AG08396 (cell line): ENCODE measurements at places on chromosomes 16 and 17.
A peak's percentile ranks its signal among the peaks of the same experiment; 100 is the strongest.

DNA sequence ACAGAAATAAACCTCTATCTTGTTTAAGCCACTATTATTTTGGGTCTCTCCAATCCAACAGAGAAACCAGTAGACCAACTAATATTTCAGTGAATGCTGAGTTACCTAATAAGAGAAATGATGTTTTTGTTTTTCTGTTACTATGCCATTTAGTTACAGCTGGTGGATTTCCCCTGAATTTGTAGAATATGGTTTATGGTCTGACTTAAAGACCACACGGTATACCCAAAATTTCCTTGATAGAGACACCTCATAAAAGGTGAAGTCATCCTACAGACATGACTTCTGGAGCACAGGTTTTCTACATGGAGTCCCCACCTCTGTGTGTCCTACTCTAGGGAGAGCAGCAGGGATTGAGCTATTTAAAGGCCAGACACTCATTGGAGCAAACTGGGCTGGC is 13.3 kb downstream of the PIK3R5 start:
- no peak for DNase-seq

DNA sequence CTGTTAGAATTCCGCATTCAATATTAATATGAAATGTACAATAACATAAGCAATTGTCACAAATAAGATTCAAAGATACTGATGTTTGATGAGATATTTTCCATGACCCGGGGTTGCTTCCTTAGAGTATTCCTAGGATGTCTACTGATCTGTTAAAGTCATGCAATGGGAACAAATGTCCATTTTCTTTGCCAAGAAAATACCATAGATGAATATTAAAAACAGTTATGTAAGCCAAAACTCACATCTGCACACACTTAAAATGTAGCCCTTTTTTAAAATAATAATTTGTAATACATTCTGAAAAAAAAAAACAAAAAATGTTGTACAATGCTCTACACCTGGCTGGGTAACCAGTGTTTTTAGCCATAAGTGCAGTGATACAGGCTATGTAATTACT is 259.4 kb upstream of the AXIN2 start:
- DNase-seq = no peak

- DNase-seq = no peak
These were observed 36.0 kb upstream of the SLC39A11 start for GRCh38 chr17:73128496-73128895.

DNA sequence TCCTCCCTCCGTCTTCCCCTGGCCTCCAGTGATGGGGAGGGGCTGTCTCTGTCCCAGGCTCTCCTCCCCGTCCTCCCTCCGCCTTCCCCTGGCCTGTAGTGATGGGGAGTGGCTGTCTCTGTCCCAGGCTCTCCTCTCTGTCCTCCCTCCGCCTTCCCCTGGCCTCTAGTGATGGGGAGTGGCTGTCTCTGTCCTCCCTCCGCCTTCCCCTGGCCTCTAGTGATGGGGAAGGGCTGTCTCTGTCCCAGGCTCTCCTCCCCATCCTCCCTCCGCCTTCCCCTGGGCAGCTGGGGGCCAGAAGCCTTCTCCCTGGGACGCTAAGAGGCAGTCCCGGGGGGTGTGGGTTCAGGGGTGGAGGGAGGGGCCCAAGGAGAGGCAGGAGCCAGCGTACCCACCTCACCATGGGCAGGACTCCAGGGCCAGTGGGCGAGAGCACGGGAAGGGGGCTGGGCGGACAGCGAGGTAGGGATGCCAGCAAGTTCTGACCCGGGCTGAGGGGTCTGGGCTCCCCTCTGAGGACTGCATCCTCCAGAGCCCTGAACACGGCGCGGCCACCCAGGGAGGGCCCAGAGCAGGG is 14.8 kb downstream of the UTS2R start:
- no peak for DNase-seq

- DNase-seq = peak; percentile 79
These were observed 22.5 kb upstream of the ENPP7 start for GRCh38 chr17:79707931-79708891.

DNA sequence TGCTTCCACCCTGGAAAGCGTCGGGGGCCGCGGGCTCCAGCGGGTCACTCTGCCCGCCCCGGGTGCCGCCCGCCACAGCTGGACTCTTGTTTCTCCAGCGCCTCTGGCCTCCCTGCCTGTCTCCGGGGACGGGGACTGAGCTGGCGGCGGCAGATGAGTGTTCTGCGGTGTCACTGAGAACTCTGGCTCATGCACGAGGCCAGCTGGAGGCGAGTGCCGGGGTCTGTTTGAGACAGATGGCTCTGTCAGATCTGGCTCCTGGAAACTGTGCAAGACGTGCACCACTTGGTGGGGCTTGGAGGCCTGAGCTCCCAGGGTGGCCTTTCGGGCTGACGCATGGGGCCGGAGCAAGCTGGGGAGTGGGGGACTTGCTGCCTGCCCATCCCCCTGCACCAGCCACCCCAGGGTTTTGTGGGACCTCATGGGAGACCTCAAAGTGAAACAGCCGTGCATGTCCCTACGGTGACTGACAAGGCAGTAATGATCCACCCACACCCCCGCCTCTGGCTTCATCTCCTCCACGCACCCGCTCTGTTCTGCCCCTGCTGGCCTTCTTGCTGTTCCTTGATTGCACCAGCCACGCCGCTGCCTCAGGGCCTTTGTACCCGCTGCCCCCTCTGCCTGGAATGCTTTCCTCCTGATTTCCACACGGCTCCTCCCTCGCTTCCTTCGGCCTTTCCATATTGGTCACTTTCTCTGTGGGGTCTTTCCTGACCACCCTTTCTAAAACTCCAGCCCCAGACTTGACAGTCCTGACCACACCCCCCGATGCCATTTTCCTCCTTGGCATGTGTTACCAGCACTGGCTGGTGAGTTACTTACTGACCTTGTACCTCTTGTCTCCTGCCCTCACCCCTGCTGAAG is 174.9 kb upstream of the CIBAR2 start:
- DNase-seq = peak; percentile 70

DNA sequence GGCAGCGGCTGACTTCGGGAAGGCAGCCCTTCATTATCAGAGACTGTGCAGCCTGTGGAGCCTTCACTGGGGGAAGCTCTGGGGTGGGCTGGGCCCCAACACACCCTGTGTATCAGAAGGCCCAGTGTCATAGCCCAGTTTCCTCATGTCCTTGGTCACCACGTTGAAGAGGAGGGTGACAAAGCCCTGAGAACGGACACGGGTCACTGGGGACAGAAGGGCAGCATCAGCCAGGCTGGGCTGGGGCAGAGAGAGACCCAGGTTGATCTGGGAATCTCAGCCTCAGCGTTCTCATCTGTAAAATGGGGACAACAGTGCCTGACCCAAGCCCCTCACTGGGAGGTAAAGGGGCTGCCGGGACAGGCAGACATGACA is 19.3 kb downstream of the B9D1 start:
- no peak for DNase-seq

DNA sequence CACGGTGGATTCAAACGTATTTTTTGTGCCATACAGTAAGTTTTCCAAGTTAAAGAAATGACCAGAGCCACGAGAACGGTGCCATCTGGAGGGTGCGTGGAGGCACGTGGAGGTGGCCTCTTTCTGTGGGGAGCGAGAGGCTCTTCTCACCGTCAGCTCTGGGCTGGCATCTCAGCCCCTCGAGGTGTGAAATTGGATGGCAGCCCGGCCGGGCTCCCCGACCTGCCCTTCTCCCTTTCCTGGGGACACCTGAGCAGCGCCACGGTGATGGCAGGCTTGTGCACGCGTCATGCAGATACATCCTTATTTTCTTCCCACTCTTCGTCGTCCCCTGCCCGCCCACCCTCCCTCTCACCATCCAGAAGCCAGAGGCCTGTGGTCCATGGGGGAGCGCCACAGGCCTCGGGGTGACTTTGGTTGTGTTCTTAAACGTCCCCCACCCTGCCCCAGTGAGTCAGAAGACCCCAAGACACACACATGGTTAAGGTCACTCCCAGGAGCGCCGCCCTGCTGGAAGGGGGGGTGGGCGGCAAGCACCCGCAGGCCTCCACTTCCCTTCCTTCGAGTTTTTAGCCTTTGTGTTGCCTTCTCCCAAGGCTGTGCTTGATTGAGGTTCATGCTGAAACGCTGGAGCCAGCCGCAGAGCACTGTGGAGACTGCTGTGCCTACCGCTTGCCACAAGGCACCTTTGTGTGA is 109.4 kb downstream of the BANP start:
- no peak for DNase-seq

GRCh38 chr17:80446645-80447405 is 29.6 kb downstream of the NPTX1 start:
- peak; percentile 65 for DNase-seq
